ENCODE measurements at places on chromosomes 16 and 17.

DNA sequence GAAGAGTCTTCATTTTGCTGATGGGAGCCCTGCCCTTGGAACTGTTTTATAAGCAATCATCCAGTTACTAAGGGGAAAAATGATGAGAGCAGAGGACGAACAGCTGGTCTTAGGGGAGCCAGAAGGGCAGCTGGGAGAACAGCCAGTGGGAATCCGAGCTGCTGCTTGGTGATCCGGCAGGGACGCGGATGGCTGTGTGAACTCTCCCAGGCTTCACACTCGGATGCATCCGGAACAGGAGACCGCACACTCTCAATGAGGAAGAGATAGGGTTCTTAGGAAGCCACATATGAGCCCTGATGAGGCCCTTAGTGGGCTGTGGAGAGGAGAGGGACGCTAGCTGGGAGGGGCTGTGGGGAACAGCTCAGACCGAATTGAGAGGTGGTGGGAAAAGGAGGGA lies 5.0 kb upstream of the CACNG5 start:
- no peak for DNase-seq

DNA sequence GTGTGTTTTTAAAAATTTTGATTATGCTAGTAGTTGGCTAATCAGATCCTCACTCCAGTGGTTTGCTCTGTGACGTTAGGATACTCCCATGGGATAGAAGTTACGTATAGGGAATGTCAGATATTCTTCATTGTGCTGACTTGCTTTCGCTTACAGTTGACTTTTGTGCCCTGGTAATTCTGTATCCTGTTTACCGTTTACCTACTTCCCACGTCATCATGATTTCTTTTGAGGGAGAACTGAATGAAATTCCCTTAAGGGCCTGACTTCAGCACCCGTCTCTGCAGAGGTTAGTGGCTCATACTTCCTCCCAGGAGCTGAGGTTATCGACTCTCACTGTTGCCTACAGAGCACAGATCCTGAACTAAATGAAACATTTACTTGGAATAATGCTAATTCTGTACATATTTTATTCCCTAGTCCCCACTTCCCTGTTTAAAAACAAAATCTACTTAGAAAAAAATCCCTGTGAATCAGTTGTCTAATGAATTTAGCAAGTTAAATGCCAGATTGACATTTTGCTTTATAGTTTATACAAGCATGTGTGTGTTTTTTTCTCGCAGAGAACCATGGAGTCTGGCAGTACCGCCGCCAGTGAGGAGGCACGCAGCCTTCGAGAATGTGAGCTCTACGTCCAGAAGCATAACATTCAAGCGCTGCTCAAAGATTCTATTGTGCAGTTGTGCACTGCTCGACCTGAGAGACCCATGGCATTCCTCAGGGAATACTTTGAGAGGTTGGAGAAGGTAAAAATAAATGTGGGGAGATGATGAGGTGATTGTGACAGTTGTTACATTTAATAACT lies 2.8 kb downstream of the PRKAR1A start:
- DNase-seq = no peak

GRCh38 chr16:74321356-74321755 lies 24.7 kb downstream of the PSMD7 start:
- no peak for DNase-seq

- DNase-seq = no peak
These were observed 46.6 kb upstream of the TANC2 start for GRCh38 chr17:62919388-62919787.

GRCh38 chr16:84652566-84652965 lies 4.3 kb downstream of the KLHL36 start:
- no peak for DNase-seq

- DNase-seq = no peak
These were observed 2.2 kb upstream of the TBX4 start for GRCh38 chr17:61449707-61450640.

DNA sequence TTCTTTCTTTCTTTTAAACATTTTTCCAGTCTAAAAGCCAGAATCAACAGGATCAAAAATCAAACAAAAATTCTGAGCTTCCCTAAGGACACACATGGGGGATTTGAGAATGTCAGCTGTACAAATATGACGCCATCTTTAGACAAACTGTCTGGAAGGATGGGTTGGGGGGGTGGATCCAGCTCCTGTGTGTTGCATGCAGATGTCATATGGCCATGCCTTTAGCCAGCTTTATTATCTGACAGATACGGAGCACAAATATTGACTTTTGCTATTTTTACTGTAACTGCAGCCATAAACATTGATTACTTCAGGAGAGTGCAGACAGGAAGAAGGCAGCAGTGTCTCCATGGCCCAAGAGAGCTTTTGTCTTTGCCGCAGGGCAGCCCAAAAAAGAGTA lies 279.4 kb upstream of the ELAC2 start:
- DNase-seq = no peak

- no peak for DNase-seq
These were observed 13.9 kb upstream of the STAT3 start for GRCh38 chr17:42402117-42402516.

DNA sequence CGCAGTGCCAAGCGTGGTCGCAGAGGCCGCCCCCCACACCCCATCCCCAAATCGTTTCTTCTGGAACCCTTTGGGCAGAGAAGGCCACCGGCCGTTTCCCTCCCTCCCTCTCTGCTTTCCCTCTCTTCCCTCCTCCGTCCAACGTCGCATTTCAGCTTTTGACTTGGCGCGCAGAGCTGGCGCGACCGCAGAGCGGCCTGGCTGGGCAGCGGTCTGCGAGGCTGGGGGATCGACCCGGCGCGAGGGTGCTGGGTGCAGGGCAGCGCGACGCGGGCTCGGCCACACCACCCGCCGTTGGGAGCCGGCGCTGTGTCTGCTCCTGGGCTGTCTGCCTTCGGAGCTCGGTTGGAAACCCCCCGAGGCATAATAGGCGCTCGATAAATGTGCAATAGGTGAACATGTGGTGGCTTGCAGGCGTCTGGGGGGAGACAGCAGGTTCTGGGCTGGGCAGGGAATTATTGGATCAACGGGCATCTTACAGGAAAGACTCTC lies 2.8 kb upstream of the NTN3 start:
- no peak for DNase-seq

DNA sequence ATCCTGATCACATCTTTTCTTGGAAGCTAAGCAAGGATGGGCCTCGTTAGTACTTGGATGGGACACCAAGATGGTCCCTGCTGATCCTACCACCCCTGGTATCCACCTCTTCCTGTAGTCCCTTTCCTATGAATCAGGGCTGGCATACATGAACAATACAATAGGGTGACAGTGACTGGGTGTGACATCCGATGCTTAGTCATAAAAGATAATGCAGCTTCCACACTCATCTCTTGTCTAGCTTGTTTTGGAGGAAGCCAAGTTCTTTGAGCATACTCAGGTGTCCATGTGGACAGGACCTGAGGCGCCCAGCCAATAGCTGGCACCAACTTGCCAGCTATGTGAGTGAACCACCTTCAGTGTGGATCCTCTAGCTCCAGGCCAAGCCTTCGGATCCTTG lies 62.5 kb upstream of the NFAT5 start:
- DNase-seq = no peak

DNA sequence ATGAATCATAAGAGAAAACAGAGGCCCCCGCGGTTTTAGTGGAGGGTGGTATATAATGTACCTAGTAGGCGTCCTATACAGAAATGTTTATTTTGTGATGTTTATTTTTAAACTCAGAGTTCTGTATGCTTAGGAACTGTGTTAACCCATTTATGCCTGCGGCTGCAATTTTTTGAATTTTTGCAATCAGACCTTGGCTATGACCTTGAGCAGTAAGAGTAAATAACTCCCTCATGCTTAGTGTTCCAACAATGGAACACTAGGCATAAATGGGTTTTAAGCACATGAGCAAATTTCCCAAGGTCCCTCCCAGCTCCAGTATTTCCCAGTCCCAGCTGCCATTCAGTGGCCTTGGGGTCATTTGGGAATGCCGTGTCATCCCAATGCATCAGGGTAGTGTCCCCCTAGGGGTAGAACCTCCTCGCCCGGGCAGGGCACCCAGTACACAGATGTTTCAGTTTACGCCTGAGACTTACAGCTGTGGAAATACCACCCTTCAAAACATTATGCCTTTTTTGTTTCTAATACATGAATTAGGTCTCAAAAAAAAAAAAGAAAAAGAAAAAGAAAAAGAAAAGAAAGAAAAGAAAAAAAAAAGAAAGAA lies 605.8 kb upstream of the CDH11 start:
- DNase-seq = no peak

GRCh38 chr17:57142925-57143324 lies 57.9 kb downstream of the AKAP1 start:
- DNase-seq = no peak

DNA sequence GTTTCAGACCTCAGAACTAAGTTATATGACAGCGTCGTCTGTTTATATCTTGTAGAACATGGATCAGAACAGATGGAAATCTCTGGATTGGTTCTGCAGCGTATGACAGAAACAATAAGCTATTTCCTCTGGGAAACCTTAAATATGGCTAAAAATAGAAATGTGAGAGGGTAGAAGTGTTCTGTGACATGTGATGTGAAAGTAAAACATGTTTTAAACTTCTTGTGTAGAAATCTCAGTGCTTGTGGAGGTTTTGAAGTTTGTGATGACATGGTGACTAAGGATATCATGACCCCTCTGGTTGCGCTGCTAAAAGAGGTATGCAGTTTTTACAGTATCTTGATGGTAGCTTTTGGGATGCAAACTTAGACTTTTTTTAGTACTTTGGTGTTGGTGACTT lies 2.8 kb downstream of the HEATR3 start:
- no peak for DNase-seq

DNA sequence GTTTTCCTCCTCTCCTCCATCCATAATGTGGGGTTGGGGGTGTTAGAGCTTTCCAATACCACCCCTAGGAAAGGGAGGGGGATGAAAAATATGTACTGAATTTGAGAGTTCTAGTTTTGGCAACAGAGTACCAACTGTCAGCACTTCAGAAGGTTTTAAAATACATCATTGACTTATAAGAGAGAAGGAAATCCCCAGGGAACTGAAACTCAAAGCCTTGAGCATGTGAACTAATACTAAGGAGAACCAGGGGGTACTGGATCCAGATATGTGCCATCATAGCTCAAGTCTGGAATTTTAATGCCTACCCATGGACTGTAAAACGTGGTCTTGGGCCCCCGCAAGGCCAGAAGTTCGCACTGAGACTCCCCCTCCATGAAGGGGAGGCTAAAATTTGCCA lies 15.8 kb downstream of the CACNG5 start:
- DNase-seq = no peak

DNA sequence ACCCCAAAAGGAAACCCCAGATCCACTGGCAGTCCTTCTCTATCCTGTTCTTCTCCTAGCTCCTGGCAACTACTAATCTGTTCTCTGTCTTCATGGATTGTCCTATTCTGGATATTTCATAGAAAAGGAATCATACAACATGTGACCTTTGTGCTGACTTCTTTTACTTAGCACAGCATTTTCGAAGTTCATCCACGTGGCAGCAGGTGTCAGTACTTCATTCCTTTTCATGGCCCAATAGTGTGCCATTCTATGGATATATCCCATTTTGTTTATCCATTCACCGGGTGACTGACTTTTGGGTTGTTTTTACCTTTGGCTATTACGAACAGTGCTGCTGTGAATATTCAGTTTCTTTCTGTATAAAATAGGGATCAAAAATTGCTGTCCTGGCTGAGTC lies 10.4 kb upstream of the FA2H start:
- no peak for DNase-seq

DNA sequence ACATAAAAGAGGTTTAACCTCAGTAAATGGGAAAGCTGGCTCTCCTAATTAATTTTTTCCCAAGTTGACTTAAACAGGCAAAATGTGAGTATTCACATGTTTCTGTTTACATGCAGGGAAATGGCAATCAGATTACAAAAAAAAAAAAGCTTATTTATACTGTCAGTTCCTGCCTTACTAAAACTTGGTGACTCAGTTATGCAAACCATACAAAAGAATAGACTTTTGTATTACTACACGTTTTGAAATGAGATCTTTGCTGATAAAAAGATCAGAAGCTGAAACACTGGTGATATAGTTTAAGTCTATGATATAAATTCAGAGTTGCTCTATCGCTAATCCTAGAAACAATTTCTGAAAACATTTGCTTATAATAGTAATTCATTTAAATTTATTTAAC lies 9.4 kb upstream of the KCNJ2 start:
- no peak for DNase-seq

- DNase-seq = no peak
These were observed 496.7 kb upstream of the RBFOX1 start for GRCh38 chr16:6835941-6836340.

GRCh38 chr16:28107232-28107631 lies 43.7 kb upstream of the GSG1L start:
- DNase-seq = no peak

GRCh38 chr16:78096386-78096785 lies 3.1 kb upstream of the WWOX start:
- DNase-seq = no peak

GRCh38 chr17:2034806-2035540 lies 5.0 kb downstream of the DPH1 start:
- DNase-seq = no peak

- no peak for DNase-seq
These were observed 61.0 kb downstream of the TNRC6C start for GRCh38 chr17:78019367-78019975.

DNA sequence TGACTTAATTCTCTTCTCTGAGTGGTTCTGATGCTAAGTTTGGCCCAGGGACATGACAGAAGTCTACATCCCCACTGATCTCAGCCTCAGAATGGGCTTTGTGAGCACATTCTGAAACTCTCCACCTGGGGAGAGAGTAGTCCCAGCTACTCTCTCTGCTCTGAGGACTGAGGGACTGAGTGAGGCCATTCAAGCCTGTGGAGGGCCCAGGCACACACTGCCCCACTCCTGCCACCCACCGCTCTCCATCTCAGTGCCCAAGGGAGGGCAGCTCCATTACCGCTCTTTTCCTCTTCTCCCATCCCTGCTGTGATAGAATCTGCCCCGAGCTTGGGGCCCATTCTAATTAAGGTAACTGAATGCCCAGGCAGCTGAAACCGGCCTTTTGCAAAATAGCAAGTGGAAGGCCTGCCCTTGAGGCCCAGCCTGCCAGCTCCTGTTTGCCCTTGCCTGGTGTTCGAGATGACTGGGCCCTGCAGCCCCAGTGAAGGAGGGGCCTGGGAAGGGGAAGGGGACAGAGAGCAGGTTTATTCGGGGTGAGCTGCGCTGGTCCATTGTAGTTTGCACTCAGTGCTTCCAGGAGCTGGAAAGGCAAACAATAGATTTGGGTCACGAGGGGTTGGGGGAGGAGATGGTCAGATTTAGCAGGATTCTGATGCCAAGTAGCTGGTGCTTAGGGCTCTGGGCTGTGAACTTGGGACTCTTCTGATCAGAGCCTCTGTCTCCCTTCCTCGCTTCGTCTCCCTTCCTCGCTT lies 76.2 kb downstream of the RAB11FIP4 start:
- no peak for DNase-seq

- no peak for DNase-seq
These were observed 10.1 kb upstream of the MAP2K6 start for GRCh38 chr17:69404399-69404798.

- no peak for DNase-seq
These were observed 43.3 kb upstream of the CDH13 start for GRCh38 chr16:82583422-82583821.

GRCh38 chr16:19696328-19696727 lies 21.7 kb downstream of the KNOP1 start:
- DNase-seq = no peak

- DNase-seq = no peak
These were observed 30.3 kb upstream of the SRCIN1 start for GRCh38 chr17:38636054-38636453.

GRCh38 chr16:52816993-52817392 lies 235.7 kb downstream of the CHD9NB start:
- DNase-seq = no peak

- no peak for DNase-seq
These were observed 62.2 kb downstream of the TNRC6C start for GRCh38 chr17:78020717-78021108.

- no peak for DNase-seq
These were observed 7.0 kb downstream of the RNF227 start for GRCh38 chr17:7909089-7909488.

Data from GM19239 (cell line).